HepG2 (cell line): ENCODE measurements at places on chromosomes 1 and 21.

DNA sequence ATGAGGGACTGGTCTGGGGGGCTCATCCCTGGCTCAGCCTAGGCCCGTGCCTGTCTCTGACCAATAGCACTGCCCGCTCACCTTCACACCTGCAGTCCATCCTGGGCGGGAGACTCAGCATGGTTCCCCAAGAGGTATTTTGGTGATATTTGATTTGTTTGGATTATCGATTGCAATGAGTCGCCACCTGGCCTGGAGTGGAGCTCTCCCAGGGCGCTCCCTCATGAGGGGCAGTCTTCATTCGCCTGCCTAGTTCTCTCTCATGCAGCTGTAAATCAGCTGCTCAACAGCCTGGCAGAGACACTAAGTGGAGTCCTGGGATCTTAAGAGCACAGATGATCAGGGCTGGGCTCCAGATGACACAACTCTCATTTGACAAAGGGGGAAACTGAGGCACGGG, 90.1 kb upstream of the ACTL8 start:
- H3K4me3 ChIP-seq = no peak overlapping the region
- H3K4me1 ChIP-seq = no peaks in the 10 kb centered on the region
- H3K27ac ChIP-seq = no peak overlapping the region

- H3K4me1 ChIP-seq = peaks cover 9% of the 10 kb centered on the region; the same call in 1 of the 2 replicates
- no peaks in the 10 kb centered on the region for H3K36me3 ChIP-seq
- H3K4me3 ChIP-seq = no peak overlapping the region
- H3K27me3 ChIP-seq = no peaks in the 10 kb centered on the region; the same call in 1 of the 2 replicates
- no peak overlapping the region for H3K27ac ChIP-seq
Observed at GRCh38 chr1:167107456-167107855, 13.6 kb downstream of the STYXL2 start.

DNA sequence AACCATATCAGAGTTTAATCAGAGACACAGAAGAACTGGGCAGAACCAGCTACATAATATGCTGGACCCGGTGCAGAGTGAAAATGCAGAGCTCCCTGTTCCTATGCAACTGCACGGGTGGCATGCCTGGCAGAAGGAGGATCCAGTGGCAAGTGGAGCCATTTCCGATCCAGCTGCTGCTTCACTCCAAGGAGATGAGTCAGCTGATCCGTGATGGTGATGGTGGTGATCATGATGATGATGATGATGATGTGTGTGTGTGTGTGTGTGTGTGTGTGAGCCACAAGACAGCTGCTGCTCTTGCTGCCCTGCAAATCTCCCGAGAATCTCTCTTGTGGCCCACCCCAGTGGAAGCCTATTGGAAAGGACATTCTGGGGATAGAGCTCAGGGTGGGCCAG, 133.0 kb downstream of the URB2 start:
- no peak for DNase-seq
- no peak overlapping the region for H3K4me3 ChIP-seq
- no peak overlapping the region for H3K27ac ChIP-seq
- H3K27me3 ChIP-seq = peaks cover 22% of the 10 kb centered on the region; the same call in 2 of the 3 replicates
- no peaks in the 10 kb centered on the region for H3K4me1 ChIP-seq

DNA sequence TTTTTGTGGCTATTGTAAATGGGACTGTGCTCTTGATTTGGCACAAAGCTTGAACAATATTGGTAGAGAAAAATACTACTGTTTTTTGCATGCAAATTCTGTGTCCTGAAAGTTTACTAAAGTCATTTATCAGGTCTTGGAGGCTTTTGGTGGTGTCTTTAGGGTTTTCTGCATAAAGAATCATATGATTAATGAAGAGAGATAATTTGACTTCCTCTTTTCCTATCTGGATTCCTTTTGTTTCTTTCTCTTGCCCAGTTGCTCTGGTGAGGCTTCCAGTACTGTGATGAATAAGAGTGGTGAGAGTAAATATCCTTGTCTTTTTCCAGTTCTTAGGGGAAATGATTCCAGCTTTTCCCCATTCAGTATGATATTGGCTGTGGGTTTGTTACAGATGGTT, 1166.7 kb downstream of the NCAM2 start:
- H3K4me1 ChIP-seq = no peaks in the 10 kb centered on the region
- no peaks in the 10 kb centered on the region for H3K27me3 ChIP-seq
- no peak for DNase-seq
- H3K4me3 ChIP-seq = no peak overlapping the region

GRCh38 chr1:29251164-29252124, 15.1 kb downstream of the PTPRU start:
- no peak for DNase-seq
- no peak overlapping the region for H3K27ac ChIP-seq
- H3K4me3 ChIP-seq = no peak overlapping the region
- peaks cover 25% of the 10 kb centered on the region for H3K4me1 ChIP-seq
- no peaks in the 10 kb centered on the region for H3K27me3 ChIP-seq

DNA sequence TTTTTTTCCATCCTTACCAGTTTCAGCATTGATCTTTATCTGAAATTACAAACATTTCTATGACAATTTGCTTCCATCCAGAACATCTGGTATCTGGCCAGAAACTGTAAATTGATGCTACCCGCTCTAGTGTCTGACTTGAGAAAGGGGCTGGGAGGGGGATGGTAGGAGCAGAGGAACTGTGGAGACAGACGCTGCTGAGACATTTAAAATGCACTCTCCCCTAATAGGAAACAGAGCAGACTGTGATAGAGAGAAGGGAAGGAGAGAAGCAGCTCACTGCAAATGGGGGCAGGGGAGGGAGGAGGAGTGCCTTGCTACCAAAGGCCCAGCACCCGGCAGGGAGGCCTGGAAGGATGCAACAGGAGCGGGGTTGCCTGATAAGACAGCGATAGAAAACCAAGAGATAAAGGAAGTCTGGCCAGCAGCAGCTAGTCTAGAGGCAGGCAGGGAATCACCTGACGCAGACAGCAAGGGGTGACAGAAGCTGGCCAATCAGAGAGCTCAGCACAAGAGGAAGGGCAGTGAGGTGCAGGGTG, 195.5 kb upstream of the NFIA start:
- H3K4me3 ChIP-seq = no peak overlapping the region
- no peak overlapping the region for H3K27ac ChIP-seq
- no peaks in the 10 kb centered on the region for H3K27me3 ChIP-seq
- H3K36me3 ChIP-seq = no peaks in the 10 kb centered on the region
